ENCODE measurements at places on chromosomes 16 and 17. TPM values are rescaled to one million over a fixed set of nuclear protein-coding genes. Genes with fewer than 3 reads are reported as not detected.

Gene GSDMA
- total RNA-seq: not detected

Gene DNAI2
- total RNA-seq: not detected

Gene TMEM220
- total RNA-seq: 3.3 TPM

Gene EVPLL
- total RNA-seq: not detected

Gene CIBAR2
- total RNA-seq: not detected

Gene ZNF385C
- total RNA-seq: not detected

Gene PRKAR1A
- 543 TPM for total RNA-seq

Gene CD79B
- total RNA-seq: 0.16 TPM

Gene RGS11
- total RNA-seq: 1.4 TPM

Gene TMED6
- not detected for total RNA-seq

Gene OR1F1
- not detected for total RNA-seq

Gene MYADML2
- total RNA-seq: not detected

Gene NPIPB8
- not detected for total RNA-seq

Gene RASL10B
- total RNA-seq: 1.1 TPM

Gene ERN2
- 1.3 TPM for total RNA-seq

Gene NKD1
- total RNA-seq: under 0.01 TPM

Gene TNP2
- not detected for total RNA-seq

Gene PABPN1L
- total RNA-seq: not detected

Gene IL32
- total RNA-seq: 2.7 TPM

Gene TGFB1I1
- 11.6 TPM for total RNA-seq

Gene CES5A
- total RNA-seq: not detected

Gene GPR142
- not detected for total RNA-seq

Gene EPOP
- total RNA-seq: 0.09 TPM

Gene SRCAP
- total RNA-seq: 16.5 TPM

Gene MYO15B
- 3.9 TPM for total RNA-seq

Gene AOC2
- 0.32 TPM for total RNA-seq

Gene COPRS
- 89.1 TPM for total RNA-seq

Gene RILP
- 16.9 TPM for total RNA-seq

Gene KRTAP1-5
- not detected for total RNA-seq

Gene HBA2
- total RNA-seq: not detected

All from bronchial smooth muscle cell (primary cell).